CD4-positive, alpha-beta T cell treated with Interleukin-4 for 1 hour (primary cell): ENCODE measurements at places on chromosomes 1 and 21.

DNA sequence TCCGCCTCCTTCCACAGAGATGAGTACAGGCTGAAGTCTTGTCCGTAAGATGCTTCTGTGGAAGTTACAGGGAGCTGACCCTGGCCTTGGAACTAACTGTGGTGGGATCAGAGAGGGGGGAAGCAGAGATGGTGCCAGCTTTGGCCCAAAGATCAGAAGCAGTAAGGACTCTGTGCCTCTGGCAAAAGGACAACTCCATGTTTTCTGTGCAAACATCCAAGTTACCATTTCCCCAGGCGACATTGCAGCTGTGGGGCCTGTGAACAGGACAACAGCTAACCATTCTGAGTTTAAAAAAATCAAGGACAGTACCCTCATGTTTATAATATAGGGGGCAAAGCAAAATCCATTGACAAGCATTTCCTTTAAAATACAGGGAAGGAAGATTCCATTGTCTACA lies 38.4 kb downstream of the TEX35 start:
- no peak for DNase-seq

DNA sequence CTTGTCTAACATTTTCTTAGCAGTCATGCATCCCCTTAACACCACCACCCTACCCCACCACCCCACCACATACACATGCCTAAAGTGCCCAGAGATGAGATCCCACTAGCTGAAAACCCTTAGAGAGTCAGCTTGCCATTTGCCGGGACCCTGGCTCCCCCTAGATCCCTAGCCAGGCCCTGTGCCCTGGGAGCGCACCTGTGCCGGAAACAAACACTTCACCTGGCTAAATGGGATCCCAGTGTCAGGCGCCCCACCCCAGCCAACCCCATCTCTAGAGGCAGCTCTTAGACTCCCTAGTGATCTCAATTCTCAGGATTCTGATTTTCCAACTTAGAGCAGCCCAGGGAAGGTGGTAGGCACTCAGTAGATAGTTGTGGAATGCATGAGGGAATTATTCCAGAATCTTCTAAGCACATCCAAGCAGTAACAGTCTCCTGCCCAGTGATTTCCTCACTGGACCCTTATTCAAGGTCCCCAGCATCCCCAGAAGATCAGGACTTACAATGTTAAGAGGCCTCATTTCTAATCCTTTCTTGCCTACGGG lies 105.2 kb downstream of the LAMC2 start:
- no peak for DNase-seq

- no peak for DNase-seq
These were observed 23.1 kb upstream of the NPPB start for GRCh38 chr1:11881749-11882441.

DNA sequence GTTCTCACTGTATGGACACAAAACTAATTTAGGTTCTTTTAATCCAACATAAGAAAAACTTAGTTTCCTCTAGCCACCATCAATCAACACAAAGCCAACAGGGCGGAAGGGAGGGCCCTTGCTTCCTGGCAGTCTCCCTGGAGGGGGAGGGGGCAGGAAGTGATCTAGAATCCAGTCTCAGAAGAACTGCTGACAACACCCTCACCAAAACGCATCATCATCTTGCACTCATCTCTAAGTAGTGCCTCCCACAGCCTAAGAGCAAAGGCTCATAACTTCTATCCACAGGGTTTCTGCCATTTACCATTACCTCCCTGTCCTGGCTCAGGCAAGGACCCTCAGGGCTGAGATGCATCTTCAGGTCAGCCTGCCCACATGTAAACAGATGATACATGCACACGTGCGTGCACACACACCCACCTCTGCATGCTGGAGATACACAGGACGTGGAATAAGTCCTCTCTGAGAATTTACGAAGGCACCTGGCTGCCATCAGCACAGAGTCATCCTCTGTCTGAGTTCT lies 20.5 kb downstream of the HIVEP3 start:
- peak; percentile 84 for DNase-seq

DNA sequence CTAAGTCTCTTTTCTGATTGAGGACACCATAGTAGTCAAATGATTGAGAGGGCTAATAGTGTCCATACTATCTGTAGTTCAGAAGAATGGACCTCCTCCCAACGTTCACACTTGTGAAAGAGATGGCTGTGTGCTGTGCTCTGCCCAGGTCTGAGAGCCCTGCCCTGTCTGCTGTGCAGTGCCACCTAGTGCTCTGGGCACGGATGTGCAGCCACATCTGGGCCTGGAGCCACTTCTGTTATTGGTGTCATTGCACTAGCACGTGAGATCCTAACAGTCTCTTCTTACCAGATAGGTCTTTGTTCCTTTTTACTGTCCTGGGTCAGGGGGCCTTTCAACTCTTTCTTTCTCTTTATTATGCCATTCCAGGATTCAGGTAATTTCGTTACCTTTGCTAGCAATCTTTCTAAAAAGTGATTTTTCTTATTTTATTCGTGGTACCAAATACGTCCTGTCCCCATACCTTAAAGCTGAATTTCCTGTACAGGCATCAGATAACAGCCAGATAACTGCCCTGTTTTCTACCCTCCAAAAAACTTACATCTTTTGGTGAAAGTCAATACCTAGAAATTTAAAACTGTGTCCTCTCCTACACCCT lies 21.7 kb downstream of the INTS3 start:
- peak; percentile 84 for DNase-seq

- no peak for DNase-seq
These were observed 1.5 kb upstream of the BATF3 start for GRCh38 chr1:212700892-212701819.
